Stimulated activated CD8-positive, alpha-beta memory T cell treated with anti-CD3 and anti-CD28 coated beads, Interleukin-7, amount 100 ng/mL, for 24 hours (primary cell): ENCODE measurements at places on chromosomes 2 and 18.
A peak's percentile ranks its signal among the peaks of the same experiment; 100 is the strongest.

DNA sequence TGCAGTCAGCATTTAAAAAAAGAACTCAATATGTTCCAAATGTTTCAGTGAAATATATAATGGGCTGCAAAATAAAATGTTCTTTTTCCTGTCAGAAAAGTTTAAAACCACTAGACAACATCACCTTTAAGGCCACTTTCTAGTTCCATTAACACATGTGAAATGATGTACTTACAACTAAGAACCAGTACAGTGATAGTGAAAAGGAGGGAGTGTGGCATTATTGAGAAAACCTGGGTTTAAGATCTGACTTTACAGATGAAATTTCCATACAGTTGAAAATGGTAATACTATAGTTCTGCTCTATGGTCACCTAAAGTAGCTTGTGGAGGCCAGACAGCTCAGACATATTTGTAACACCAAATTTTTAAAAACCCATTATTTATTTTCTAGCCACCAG lies 14.7 kb downstream of the MEX3C start:
- no peak for DNase-seq

GRCh38 chr18:44197832-44198611 lies 482.7 kb upstream of the SETBP1 start:
- DNase-seq = no peak

GRCh38 chr2:176851889-176852483 lies 360.6 kb upstream of the HNRNPA3 start:
- no peak for DNase-seq

GRCh38 chr2:104332731-104333130 lies 521.2 kb upstream of the POU3F3 start:
- no peak for DNase-seq

GRCh38 chr2:217382794-217383193 lies 522.9 kb upstream of the TNP1 start:
- DNase-seq = no peak

GRCh38 chr2:48508461-48509124 lies 21.4 kb upstream of the STON1 start:
- no peak for DNase-seq

GRCh38 chr18:39730606-39731005 lies 2165.0 kb upstream of the CELF4 start:
- DNase-seq = no peak

DNA sequence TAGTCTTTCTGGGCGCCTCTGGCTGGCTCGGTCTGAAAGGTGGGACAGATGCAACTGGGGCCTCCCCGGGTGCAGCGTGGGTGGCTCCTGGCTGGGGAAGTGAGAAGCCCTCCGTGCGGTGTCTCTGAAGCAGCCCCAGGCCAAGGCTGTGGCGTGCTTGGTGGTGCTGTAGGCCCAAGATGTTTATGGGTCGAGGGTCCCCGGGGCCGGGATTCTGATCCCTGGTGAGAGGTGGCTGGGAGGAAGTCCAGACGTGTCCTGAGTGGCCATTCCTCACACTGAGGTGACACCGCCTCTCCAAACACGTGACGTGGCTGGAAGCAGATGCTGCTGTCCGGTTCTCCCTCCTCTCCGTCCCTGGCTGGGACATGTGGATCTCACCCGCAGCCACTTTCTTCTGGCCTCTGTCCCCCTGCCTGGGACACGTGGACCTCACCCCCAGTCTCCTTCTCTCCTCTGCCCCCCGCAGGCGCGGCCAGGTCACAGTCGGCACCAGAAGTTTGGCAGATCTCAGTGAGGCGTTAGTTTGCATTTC lies 12.6 kb downstream of the RTP5 start:
- DNase-seq = peak; percentile 56

DNA sequence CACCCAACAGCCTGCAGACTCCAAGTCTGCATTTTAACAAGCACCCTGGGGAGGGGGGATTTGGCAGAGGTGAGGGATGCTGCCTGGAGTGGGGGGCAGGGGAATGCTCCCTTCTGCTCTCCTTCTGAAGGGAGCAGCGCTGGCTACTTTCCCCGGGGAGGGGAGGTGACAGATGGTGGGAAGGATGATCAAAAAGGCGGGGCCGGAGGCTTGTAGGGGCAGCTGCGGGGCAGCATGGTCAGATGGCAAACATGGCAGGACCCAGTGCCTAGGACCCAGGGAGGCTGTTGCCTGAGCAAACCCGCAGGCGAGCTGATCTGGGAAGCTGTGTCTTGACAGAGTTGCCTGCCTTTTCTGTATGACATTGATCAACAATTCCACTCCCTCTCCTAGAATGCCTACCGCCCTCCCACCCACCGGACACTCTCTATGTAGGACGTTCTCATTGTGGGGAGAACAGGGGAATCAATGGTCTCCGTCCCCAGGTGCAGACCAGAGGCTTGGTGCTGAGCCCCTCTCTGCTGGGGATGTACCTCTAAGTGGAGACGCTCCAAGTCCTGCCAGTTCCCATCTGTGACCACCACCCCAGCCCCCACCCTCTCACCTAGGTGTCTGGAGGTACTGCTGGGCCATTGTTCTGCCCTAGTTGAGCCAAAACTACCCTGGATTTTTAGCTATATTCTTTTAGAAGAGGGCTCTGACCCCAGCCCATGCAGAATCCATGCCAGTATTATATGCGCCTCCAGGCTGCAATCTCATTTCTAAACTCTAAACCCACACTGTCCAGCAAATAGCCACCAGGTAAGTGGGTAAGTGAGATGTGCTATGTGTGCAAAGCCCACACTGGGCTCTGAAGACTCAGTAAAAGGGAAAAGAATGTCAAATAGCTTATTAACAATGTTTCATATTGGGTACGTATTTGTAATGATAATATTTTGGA lies 89.7 kb upstream of the SEC11C start:
- no peak for DNase-seq
